ENCODE measurements at places on chromosomes 1 and 21. TPM values are rescaled to one million over a fixed set of nuclear protein-coding genes. Genes with fewer than 3 reads are reported as not detected.

DNA sequence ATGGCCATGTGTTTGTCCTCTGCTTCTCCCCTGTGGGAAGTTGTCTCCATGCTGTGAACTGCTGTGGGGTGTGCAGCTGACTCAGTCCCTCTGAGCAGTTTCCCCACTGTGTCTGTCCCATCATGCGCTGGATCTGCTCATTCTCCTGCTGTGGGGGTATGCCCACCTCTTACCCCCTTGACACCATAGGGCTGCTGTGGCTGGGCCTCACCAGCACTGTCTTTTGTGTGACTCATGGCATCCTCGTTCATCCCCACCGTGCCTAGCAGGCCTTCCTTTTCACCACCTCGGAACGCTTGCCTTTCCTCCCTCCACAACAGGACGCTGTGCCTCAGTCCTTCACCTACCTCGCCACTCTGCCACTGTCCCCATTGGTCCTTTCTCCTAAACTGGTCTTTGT lies 27.3 kb downstream of the VANGL2 start:
- no peak for DNase-seq

DNA sequence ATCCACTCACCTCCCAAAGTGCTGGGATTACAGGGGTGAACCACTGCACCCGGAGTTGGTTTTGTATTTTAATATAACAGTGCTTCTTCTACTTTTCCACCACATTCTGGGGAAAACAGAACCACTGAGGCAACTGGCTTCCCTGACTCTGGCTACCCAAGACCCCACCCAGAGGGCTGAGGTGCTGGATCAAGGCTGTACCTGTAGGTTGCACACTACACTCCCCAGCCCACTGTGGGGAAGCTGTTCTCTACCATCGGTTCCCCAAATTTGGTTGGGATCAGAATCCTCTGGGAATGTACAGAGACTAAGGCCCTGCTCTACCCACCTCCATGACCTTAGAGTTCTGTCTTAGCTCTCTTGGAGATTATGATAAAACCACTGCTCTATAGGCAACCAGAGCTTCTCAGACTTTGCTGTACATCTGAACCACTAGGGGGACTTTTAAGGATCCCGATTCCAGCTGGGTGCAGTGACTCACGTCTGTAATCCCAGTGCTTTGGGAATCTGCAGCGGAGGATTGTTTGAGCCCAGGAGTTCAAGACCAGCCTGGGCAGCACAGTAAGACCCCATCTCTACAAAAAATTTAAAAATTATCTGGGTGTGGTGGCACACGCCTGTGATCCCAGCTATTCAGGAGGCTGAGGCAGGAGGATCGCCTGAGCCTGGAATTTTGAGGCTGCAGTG lies 51.6 kb downstream of the GNG4 start:
- DNase-seq: no peak

GRCh38 chr21:32003411-32003810 lies 130.6 kb downstream of the HUNK start:
- no peak for DNase-seq

- DNase-seq: no peak
Observed at GRCh38 chr1:40495315-40495903, 13.2 kb upstream of the EXO5 start.

GRCh38 chr1:155002464-155003226 lies at the start of gene ZBTB7B:
Gene ZBTB7B (plus strand): TSS chr1:155002802. CDS start chr1:155014661, 11,859 bp downstream.
- DNase-seq: no peak

DNA sequence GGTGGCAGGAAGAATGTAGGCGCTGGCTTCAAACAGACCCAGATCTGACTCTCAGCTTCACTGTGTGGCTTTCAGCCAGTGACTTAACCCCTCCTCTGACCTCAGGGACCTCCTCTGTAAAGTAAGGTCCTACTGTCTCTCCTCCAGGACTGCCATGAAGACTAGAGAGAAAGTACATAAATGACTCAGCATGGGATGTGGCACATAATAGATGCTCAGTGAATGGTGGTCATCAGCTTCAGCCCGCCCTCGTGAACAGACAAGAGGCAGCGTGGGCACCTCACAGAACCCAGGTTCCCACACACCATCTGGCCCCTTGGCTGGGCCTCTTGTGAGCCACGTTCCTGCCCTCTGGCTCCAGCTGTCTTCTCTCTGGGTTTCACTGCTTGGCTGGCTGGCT lies 126.0 kb downstream of the SYF2 start:
- no peak for DNase-seq

GRCh38 chr1:112712191-112712590 lies 2.9 kb downstream of the PPM1J start:
- DNase-seq: no peak

- no peak for DNase-seq
Observed at GRCh38 chr1:93839307-93839706, 39.7 kb downstream of the DNTTIP2 start.

DNA sequence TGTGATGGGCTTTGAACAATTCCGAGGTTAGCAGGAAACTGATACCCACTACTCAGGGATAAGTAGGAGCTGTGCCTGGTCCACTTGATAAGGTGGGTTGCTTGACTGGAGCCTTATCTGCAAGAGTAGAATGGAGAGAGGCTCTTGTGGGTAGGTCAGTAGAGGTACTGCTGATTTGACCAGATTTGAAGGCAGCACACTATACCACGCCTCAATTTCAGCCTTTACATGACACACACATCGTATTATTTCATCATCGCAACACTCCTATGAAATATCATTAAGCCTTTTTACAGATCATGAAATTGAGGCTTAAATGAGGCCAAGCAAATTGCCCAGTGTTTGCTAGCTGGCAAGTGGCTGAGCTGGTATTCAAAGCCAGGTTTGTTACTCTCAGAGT lies 69.6 kb downstream of the KCNJ15 start:
- DNase-seq: no peak

DNA sequence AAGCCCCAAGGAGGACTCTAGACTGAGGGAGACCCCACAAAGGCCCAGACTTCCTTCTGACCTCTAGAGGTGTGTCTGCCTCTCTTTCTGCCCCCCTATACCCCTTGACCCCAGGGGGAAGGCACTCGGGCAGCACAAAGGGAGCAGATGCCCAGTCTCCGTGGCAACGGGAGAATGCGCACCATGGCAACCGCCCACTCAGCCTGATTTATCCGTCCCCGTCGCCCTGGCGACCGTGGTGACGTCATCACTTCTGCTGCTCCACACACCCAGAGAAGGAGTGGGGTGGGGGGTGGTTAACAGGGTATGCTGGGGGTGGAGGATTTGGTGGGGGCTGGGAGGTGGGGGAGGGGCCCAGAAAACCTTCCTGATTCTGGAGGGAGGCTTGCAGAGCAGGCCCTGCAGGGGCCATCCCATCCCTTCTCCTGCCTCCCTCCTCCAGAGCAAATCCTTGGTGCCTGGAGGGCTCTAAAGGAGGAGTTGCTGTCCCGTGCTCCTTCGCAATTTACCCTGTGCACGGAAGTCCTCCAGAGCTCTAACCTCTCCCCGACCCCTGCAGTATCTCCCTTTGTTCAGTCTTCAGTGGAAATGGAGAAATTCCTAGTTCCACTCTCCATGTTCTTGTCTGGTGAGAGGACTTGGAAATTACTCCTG lies 6.3 kb downstream of the CELF3 start:
- DNase-seq: no peak

GRCh38 chr1:21590126-21590880 lies 78.9 kb downstream of the RAP1GAP start:
- no peak for DNase-seq

DNA sequence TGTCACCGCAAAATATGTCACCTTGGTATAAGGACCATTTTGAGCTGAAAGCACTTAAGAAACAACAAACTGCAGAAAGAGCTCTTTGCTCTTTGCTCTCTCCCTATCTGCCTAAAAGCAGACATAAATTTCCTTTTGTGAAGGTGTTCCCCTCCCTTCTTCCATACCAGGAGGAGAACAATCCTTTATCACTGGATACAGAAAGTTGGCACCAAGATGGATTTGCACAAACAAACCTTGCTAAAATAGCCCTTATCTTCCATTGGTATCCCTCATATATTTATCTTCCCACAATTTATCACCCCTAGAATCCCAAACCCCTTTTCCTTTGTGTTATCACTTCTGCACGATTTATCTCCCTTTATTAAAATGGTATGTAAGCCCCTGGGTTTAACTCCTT lies 51.4 kb downstream of the DPYD start:
- DNase-seq: no peak

DNA sequence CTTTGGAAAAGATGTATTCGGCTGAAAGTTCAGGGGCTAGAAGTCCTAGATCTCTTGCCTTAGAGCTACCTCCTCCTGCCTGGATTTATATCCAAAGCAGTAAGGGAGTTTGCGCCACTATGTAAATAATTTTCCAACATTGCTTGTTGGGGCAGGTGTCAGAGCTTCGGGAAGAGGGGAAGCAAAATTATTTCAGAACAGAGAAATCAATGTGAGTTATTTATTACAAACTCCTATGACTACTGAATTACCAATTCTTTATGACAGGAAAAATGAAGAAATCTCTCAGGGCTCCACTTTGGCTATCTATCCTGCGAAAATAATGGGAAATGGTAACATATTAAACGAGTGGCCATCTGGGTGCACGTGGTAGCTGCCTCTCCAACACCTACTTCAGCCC lies at the start of gene CRP:
Gene CRP, minus strand, starts transcription at position 61 of the 400 bp plus-strand sequence. CDS start 104 bp downstream, outside the sequence.
- DNase-seq: no peak

GRCh38 chr21:26406526-26406925 lies 166.6 kb downstream of the CYYR1 start:
- no peak for DNase-seq

Gene HSD3B2
- total RNA-seq: not detected

Gene TRIM67
- total RNA-seq: not detected

Gene LRRN2
- total RNA-seq: 5.5 TPM

Gene LRRC39
- 1.2 TPM for total RNA-seq

Gene MCOLN3
- 37.7 TPM for total RNA-seq

Gene SLC2A5
- 2.4 TPM for total RNA-seq

Gene MYBPH
- 0.64 TPM for total RNA-seq

Gene TNFRSF9
- not detected for total RNA-seq

Gene CRB1
- 1.0 TPM for total RNA-seq

Gene LCE1D
- total RNA-seq: not detected

Data from uterus (tissue), 4 donors.